Astrocyte (in vitro differentiated cells and primary cell): ENCODE measurements at places on chromosomes 13 and 19. TPM values are rescaled to one million over a fixed set of nuclear protein-coding genes. Genes with fewer than 3 reads are reported as not detected.

DNA sequence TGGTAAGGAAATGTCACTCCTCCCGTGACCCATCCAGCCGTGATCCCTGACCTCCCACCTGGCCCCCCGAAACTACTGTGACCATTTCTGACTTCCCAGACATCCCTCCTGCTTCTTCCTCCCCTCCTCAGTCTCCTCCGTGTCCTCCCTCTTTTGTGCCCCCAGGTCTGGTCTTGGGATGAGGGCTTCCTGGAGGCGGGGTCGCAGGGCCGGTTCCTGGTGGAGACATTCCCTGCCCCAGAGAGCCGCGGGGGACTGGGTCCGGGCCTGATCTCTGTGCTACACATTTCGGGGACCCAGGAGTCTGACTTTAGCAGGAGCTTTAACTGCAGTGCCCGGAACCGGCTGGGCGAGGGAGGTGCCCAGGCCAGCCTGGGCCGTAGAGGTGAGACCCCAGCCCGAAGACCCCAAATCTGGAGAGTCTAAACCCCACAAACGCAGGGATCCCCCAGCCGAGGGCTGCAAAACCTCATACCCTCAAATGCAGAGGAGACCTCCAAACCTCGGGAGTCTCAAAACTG is 5.0 kb downstream of the KIRREL2 start:
- no peak for DNase-seq
- no peaks in the 10 kb centered on the region for H3K36me3 ChIP-seq
- no peak overlapping the region for H3K27ac ChIP-seq
- no peaks in the 10 kb centered on the region for H3K4me1 ChIP-seq

- no peaks in the 10 kb centered on the region for H3K36me3 ChIP-seq
- DNase-seq = no peak
- H3K27ac ChIP-seq = no peak overlapping the region
- H3K4me1 ChIP-seq = peaks cover 37% of the 10 kb centered on the region
- no peaks in the 10 kb centered on the region for H3K27me3 ChIP-seq
Observed at GRCh38 chr13:35920816-35921215, 210.4 kb downstream of the DCLK1 start.

DNA sequence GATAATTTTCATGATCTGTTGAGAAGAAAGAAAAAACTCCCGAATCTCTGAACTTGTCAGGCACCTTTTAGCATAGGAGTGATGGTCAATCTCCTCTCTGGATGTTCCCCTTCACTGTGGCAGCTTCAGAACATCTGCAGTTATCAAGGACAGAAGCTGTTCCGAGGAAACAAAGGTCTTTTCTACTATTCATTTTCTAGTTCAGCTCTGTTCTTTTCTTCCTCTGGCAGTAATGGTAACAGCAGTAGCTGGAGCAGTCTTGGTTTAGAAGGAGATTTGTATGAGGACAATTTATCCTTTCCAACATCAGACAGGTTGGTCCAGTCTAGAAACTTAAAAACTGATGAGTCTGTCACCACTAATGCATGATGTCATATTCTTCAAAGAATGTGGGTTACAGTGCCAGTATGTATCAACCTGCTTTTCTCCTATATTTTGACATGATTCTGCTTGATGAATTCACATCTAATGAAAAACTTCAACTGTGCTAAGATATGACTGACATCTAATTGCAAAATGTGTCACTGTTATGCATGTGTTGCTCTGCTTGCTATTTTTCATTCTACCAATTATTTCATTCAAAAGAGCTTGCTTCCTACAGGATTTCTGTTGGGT is 41.0 kb downstream of the AKAP11 start:
- no peaks in the 10 kb centered on the region for H3K27me3 ChIP-seq
- no peak overlapping the region for H3K4me3 ChIP-seq
- H3K36me3 ChIP-seq = peaks cover 10% of the 10 kb centered on the region
- no peaks in the 10 kb centered on the region for H3K4me1 ChIP-seq

The NFIX gene
- total RNA-seq = 8.4 and 9.6 TPM in 2 replicates

DNA sequence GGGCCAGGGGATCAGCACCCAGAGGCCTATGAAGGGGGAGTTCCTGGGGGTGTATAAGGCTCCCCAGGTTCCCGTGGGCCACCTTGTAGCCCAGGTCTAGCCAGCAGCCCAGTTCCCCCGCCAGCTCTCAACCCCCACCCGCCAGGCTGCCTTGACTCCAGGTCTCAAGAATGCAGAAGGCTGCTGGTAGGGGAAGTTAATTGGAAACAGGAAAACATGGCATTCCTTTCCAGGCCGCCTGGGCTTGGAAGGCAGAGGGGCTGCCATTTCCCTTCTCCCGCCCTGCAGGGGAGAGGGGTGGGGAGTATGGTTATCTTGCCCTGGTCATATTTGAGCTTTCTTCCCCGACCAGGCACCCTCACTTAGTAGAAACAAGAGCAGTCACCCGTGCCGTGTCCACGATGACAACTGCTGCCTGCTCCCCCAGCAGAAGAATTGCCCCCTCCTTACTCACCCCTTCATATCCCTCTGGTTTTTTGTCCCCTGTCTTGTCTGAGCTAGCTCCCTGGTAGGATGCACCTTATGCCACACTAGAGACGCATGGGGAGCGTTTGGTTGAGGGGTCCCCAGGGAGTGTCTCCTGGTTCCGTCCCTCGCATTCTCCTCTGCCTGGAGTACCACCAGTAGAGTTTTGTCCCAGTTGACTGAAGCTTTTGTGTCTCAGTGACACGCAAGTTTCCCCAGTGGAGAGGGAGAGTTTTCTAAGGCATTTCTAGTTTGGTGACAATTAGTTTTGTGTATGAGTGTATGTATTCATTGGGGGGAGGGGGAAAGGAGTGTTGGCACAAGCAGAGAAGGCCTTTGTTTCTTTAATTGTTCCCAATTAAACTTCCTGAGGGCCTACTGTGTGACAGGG is 4.5 kb downstream of the BICRA start:
- no peaks in the 10 kb centered on the region for H3K27me3 ChIP-seq
- DNase-seq = peak; percentile 68
- H3K4me1 ChIP-seq = peaks cover 20% of the 10 kb centered on the region
- H3K36me3 ChIP-seq = no peaks in the 10 kb centered on the region
